Activated B cell treated with CpG ODN at 0.5 μM for 24 hours (primary cell): ENCODE measurements at places on chromosomes 1 and 21.

DNA sequence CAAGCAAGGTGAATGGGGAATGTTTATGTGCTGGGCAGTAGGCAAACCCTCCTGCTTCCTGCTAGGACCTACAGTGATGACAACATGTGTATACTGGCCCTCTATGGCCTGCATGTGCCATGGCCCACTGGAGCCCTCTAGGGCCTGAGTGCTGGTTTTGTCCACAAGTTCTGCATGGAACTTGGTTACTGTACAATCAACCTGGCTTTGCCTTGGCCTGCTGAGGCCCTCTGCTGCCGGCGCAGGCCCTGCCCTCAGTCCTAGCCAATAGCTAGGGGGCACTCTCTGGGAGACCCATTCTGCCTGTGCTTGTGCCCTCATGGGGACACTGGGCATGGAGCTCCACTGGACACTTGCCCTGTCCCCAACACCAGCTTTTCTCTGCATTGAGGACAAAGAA, 138.6 kb upstream of the NGF start:
- no peaks in the 10 kb centered on the region for H3K4me1 ChIP-seq
- H3K27ac ChIP-seq = no peak overlapping the region
- peaks cover 10% of the 10 kb centered on the region for H3K27me3 ChIP-seq
- H3K4me3 ChIP-seq = no peak overlapping the region
- no peaks in the 10 kb centered on the region for H3K36me3 ChIP-seq
- DNase-seq = no peak

GRCh38 chr21:20276954-20277353, 721.3 kb upstream of the NCAM2 start:
- no peaks in the 10 kb centered on the region for H3K4me1 ChIP-seq
- H3K36me3 ChIP-seq = no peaks in the 10 kb centered on the region
- H3K27me3 ChIP-seq = no peaks in the 10 kb centered on the region
- no peak overlapping the region for H3K27ac ChIP-seq

GRCh38 chr1:207828046-207828445, 76.2 kb downstream of the CD46 start:
- DNase-seq = no peak
- H3K27me3 ChIP-seq = peaks cover 2% of the 10 kb centered on the region
- H3K4me3 ChIP-seq = peak overlapping the region; percentile 5
- H3K4me1 ChIP-seq = peaks cover 95% of the 10 kb centered on the region

- DNase-seq = no peak
- H3K36me3 ChIP-seq = no peaks in the 10 kb centered on the region
- H3K27me3 ChIP-seq = no peaks in the 10 kb centered on the region
- H3K4me3 ChIP-seq = no peak overlapping the region
- H3K4me1 ChIP-seq = no peaks in the 10 kb centered on the region
Observed at GRCh38 chr1:163203561-163203960, 845 bp upstream of the RGS5 start.

- H3K36me3 ChIP-seq = peaks cover 2% of the 10 kb centered on the region
- H3K4me3 ChIP-seq = no peak overlapping the region
- H3K4me1 ChIP-seq = peaks cover 2% of the 10 kb centered on the region
- no peaks in the 10 kb centered on the region for H3K27me3 ChIP-seq
- no peak overlapping the region for H3K27ac ChIP-seq
Observed at GRCh38 chr21:46156678-46157077, 1.3 kb upstream of the FTCD start.

GRCh38 chr1:21188235-21188634, 11.5 kb upstream of the EIF4G3 start:
- H3K4me1 ChIP-seq = peaks cover 20% of the 10 kb centered on the region
- no peaks in the 10 kb centered on the region for H3K36me3 ChIP-seq
- H3K27me3 ChIP-seq = peaks cover 5% of the 10 kb centered on the region
- H3K4me3 ChIP-seq = no peak overlapping the region
- no peak for DNase-seq
- no peak overlapping the region for H3K27ac ChIP-seq

DNA sequence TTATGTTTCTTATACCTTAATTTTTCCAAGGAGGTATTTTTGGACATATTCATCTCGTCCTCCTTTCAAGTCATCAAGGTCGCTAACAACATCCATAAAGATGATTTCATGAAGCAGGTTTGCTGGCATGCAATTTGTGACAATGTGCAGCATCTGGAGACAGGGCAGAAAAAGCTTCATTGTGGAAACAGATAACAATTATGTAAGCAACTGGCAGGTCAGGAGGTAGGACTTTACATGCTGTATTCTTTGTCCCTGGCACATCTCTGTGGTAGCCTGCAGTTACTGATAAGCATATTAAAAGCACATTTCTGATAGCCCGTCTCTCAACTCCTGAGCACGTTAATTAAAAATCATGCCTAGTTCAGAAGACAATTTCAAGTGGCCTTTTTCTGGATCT, 156.8 kb downstream of the LEPR start:
- no peak overlapping the region for H3K27ac ChIP-seq
- DNase-seq = no peak
- no peak overlapping the region for H3K4me3 ChIP-seq

GRCh38 chr1:59977075-59977410, 50.5 kb upstream of the CYP2J2 start:
- H3K4me1 ChIP-seq = no peaks in the 10 kb centered on the region
- peaks cover 13% of the 10 kb centered on the region for H3K27me3 ChIP-seq
- H3K27ac ChIP-seq = no peak overlapping the region
- no peaks in the 10 kb centered on the region for H3K36me3 ChIP-seq
- H3K4me3 ChIP-seq = no peak overlapping the region

DNA sequence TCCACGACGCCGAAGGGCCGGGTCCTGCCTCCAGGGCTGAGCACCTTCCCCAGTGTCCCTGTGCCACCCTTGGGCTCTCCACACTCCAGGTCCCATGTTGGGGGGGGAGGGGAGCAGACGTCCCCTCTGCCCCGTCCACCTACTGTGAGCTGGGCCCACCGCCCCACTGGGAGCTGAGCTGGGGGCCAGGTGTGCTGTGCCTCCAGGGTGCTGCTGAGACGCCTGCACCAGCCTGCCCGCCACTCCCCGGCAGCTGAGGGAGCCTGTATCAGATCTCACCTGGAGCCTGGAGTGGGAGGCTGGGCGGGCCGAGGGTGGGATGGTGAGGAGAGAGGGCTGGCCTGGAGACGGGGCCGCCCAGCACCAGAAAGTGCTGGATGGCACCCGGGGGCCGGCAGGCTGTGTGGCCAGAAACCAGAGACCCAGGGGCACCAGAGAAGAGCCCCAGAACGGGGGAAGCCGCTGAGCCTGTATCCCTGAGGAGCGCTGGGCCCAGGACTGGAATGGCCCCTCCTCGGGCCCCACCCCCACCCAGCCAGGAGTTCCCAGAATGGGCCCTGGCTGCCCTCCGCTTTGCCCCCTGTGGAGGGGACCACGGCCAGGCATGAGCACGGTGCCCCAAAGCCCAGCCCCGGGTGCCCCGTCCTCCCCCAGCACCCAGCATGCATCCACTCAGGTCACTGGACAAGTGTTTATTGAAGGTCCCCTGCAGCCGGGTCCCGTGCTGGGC, 3.4 kb downstream of the TNFRSF18 start:
- no peak overlapping the region for H3K27ac ChIP-seq
- no peak overlapping the region for H3K4me3 ChIP-seq
- peaks cover 2% of the 10 kb centered on the region for H3K36me3 ChIP-seq
- DNase-seq = peak; percentile 28
- H3K4me1 ChIP-seq = peaks cover 31% of the 10 kb centered on the region

DNA sequence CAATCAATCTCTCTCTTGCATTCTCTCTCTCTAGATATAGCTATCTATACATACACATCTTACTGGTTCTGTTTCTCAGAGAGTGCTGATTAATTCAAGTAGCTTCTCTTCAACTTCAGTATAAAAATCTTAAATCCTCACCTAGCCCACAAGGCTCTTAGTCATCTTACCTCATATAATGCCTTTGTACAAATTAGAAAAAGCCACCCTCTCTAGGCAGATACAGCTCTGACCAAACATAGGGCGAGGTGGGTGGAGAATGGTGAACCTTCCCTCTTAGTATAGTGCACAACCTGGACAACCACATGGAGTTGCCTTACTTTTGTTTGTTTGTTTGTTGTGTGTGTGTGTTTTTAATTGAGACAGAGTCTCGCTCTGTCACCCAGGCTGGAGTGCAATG, 5.1 kb upstream of the INAVA start:
- H3K4me1 ChIP-seq = peaks cover 58% of the 10 kb centered on the region
- peaks cover 13% of the 10 kb centered on the region for H3K27me3 ChIP-seq
- H3K27ac ChIP-seq = no peak overlapping the region
- H3K36me3 ChIP-seq = no peaks in the 10 kb centered on the region
- no peak overlapping the region for H3K4me3 ChIP-seq

DNA sequence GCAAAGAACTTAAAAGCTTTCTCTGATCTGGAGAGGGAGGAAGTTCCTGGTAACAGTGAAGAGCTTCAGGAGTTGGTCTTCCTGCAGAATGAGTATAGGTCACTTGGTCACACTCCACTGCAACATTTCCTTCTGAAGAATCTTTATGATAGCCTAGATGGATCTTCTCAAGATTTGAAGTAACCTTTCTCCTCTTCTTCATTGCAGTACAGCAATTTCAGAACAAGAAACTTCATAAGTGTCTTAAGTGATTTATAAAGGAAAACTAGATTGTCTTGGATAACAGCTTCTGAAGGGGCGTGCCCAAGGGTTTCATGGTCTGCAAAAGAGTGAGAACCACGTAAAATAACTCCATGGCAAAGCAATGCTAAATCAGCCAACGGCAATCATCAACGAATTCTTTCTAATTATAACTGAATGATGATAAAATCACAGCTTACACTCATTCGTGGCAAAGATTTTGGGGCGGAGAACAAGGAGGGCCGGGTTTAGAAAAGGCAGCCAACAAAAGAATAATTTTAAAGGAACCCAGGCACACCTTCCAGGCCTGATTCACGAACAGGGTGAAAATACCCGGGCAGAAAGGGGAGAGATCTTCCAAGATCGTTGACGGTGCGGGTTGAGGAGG, 53.9 kb upstream of the ASPM start:
- peaks cover 62% of the 10 kb centered on the region for H3K4me1 ChIP-seq
- DNase-seq = no peak
- H3K27ac ChIP-seq = peak overlapping the region; percentile 94
- peak overlapping the region; percentile 97 for H3K4me3 ChIP-seq
- H3K36me3 ChIP-seq = peaks cover 11% of the 10 kb centered on the region
- H3K27me3 ChIP-seq = no peaks in the 10 kb centered on the region

DNA sequence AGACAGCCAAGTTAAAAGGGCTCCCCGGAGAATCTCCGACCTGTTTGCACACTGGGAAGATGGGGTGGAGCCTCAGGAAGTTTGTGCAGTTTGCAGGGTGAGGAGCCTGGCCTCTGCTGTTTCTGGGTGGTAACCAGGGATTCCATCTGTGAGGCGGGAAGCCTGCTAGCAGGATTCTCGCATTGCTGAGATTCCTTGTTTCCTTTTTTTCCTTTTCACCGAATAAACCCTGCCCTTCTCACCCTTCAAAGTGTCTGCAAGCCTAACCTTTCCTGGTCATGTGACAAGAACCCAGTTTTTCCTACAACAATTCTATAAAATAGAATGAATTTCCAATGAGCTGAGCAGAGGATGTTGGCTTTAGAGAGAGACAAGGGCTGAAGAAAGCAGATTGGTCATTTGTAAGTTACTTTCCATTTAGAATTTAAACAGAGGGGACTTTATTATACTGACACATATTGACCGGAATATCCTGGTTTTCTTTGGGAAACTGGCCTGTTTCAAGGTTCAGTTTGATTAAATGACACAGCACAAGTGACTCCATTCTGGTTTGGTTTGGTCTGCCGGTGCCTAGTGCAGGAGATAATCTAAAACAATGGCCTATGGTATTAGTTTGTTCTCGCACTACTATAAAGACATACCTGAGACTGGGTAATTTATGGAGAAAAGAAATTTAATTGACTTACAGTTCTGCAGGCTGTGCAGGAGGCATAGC, 48.7 kb upstream of the DNAH14 start:
- peaks cover 12% of the 10 kb centered on the region for H3K27me3 ChIP-seq
- H3K4me1 ChIP-seq = no peaks in the 10 kb centered on the region
- no peak overlapping the region for H3K27ac ChIP-seq
- H3K4me3 ChIP-seq = no peak overlapping the region

GRCh38 chr1:65309304-65310077, at the start of gene DNAJC6:
Gene DNAJC6 (plus strand): TSS chr1:65309543. CDS start chr1:65309746, 203 bp downstream.
- no peak within 1 kb of the TSS for H3K4me3 ChIP-seq
- peaks cover 39% of the 10 kb centered on the region for H3K27me3 ChIP-seq
- peaks cover 3% of the 10 kb centered on the region for H3K4me1 ChIP-seq
- no peaks in the 10 kb centered on the region for H3K36me3 ChIP-seq
- peak; percentile 20 for DNase-seq
- H3K27ac ChIP-seq = no peak within 1 kb of the TSS

DNA sequence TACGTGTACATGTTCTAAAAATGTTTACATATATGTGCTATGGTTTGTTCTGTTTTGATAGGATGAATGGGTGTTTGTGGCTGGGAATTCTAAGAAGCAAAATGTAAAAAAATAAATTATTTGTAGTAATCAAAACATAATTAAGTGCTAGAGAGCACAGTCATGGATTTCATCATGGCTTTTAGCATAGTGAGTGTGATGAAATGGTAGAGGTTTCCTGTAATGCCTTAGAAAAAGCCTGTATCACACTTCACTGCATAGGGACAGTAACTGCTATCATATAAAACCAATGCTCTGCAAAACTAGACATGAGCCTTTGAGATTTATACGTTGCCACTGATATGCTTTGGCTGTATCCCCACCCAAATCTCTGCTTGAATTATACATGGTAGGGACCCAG, 99.8 kb downstream of the PTGER3 start:
- H3K4me1 ChIP-seq = no peaks in the 10 kb centered on the region
- no peak overlapping the region for H3K4me3 ChIP-seq
- H3K27ac ChIP-seq = no peak overlapping the region

- no peak overlapping the region for H3K4me3 ChIP-seq
- H3K27ac ChIP-seq = no peak overlapping the region
- no peaks in the 10 kb centered on the region for H3K4me1 ChIP-seq
- no peaks in the 10 kb centered on the region for H3K27me3 ChIP-seq
Observed at GRCh38 chr21:28229814-28230213, 762.9 kb downstream of the LTN1 start.

GRCh38 chr1:74835051-74835450, 102.1 kb downstream of the TYW3 start:
- H3K36me3 ChIP-seq = no peaks in the 10 kb centered on the region
- no peak overlapping the region for H3K4me3 ChIP-seq
- H3K27ac ChIP-seq = no peak overlapping the region

DNA sequence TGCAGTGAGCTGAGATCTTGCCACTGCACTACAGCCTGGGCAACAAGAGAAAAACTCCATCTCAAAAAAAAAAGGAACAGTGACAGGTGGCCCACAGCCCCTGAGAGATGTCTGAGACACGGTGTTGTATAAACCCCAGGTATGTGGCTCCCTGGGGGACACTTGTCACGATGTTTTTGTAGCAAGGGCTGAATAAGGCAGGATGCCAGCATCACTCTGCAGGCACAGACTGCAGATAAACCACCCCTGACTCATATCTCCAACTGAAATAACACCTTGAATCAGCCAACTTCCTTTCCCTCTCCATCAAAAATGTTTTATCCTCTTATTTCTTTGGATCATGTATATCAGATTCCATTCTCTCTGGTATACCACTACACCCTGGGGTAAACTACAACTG, 52.5 kb downstream of the NMNAT2 start:
- H3K27ac ChIP-seq = no peak overlapping the region
- no peaks in the 10 kb centered on the region for H3K36me3 ChIP-seq
- H3K4me3 ChIP-seq = no peak overlapping the region
- no peaks in the 10 kb centered on the region for H3K4me1 ChIP-seq
